Heart left ventricle (tissue), 16 donors: ENCODE measurements at places on chromosomes 13 and 19.

GRCh38 chr13:27578121-27579030 is 42.0 kb downstream of the LNX2 start:
- H3K4me1 ChIP-seq: no peaks in the 10 kb centered on the region
- H3K27me3 ChIP-seq: no peaks in the 10 kb centered on the region
- H3K27ac ChIP-seq: no peak overlapping the region

GRCh38 chr13:94950303-94950702 is 238.0 kb upstream of the SOX21 start:
- DNase-seq: no peak
- H3K36me3 ChIP-seq: no peaks in the 10 kb centered on the region
- H3K4me1 ChIP-seq: no peaks in the 10 kb centered on the region
- no peaks in the 10 kb centered on the region for H3K27me3 ChIP-seq
- H3K4me3 ChIP-seq: no peak overlapping the region

DNA sequence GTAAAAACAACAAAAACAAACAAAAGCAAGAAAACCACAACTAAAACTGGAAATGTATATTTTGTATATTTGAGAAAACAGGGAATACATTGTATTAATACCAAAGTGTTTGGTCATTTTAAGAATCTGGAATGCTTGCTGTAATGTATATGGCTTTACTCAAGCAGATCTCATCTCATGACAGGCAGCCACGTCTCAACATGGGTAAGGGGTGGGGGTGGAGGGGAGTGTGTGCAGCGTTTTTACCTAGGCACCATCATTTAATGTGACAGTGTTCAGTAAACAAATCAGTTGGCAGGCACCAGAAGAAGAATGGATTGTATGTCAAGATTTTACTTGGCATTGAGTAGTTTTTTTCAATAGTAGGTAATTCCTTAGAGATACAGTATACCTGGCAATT is 17.1 kb downstream of the KLF5 start:
- no peak for DNase-seq
- H3K36me3 ChIP-seq: no peaks in the 10 kb centered on the region
- no peak overlapping the region for H3K27ac ChIP-seq
- H3K4me3 ChIP-seq: no peak overlapping the region

DNA sequence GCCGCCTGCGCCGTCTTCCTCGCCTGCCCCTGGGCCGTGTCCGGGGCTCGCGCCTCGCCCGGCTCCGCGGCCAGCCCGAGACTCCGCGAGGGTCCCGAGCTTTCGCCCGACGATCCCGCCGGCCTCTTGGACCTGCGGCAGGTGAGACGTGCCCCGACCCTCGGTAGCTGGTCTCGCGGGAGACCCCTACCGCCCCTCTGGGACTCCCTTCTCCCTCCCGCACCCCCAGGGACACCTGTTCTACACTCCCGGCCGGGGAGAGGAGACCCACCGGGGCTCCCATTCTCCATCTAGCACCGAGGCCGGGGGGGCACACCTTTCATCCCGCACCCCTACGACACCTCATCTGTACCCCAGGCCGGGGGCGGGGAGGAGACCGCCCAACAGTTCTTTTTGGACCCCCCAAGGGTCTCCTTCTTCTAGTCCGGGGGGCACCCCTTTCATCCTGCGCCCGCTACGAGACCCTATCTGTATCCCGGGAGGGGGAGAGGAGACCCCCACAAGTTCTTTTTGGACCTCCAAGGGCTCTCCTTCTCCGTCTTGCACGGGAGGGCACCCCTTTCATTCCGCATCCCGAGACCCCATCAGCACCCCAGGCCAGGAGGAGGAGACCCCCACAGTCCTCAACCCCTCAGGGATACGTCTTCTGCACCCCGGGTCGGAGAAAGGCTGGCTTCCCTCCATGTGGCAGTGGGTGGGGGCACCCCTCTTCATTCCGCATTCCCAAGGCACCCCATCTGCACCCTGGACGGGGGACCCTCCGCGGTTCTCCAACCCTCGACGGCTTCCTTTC is 533 bp downstream of the TNFSF9 start:
- H3K36me3 ChIP-seq: no peaks in the 10 kb centered on the region
- DNase-seq: no peak
- H3K4me3 ChIP-seq: peak overlapping the region; percentile 12
- H3K27me3 ChIP-seq: peaks cover 8% of the 10 kb centered on the region
- peaks cover 38% of the 10 kb centered on the region for H3K4me1 ChIP-seq

DNA sequence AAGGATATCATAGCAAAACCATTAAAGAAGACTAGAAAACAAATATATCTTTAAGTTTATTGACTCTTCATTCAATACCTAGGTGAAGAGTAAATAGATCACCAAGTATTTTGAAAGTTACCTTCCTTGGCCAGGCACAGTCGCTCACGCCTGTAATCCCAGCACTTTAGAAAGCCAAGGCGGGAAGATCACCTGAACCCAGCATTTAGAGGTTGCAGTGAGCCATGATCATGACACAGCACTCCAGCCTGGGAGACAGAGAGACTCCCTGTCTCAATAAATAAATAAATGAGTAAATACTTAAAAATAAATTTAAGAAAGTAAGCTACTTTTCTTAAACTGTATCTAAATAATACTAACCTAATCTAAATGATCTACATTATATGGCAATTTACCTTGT is 8.9 kb upstream of the WBP4 start:
- no peak overlapping the region for H3K4me3 ChIP-seq
- no peak for DNase-seq
- peak overlapping the region; percentile 50 for H3K27ac ChIP-seq
- peaks cover 25% of the 10 kb centered on the region for H3K4me1 ChIP-seq
- H3K36me3 ChIP-seq: peaks cover 6% of the 10 kb centered on the region
- no peaks in the 10 kb centered on the region for H3K27me3 ChIP-seq

DNA sequence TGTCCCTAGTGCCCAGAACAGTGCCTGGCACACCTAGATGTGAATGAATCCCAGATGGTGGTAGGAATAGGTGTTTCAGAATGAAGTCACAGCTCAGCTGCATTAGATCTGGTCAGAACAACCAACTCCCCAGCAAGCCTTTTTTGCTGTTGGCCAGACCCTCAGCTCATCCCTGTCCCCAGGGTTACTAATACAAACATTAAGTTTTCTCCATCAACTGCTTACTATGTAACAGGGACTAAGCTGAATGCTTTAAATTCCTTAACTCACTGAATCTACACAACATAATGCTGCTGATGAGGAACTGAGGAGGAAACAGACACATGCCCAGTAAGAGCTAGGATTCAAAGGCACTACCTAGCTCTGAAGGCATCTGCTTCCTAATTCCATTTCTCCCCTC is 18.8 kb downstream of the SMG9 start:
- H3K27me3 ChIP-seq: no peaks in the 10 kb centered on the region
- no peak for DNase-seq
- H3K27ac ChIP-seq: no peak overlapping the region
- H3K4me3 ChIP-seq: no peak overlapping the region
- peaks cover 99% of the 10 kb centered on the region for H3K36me3 ChIP-seq

DNA sequence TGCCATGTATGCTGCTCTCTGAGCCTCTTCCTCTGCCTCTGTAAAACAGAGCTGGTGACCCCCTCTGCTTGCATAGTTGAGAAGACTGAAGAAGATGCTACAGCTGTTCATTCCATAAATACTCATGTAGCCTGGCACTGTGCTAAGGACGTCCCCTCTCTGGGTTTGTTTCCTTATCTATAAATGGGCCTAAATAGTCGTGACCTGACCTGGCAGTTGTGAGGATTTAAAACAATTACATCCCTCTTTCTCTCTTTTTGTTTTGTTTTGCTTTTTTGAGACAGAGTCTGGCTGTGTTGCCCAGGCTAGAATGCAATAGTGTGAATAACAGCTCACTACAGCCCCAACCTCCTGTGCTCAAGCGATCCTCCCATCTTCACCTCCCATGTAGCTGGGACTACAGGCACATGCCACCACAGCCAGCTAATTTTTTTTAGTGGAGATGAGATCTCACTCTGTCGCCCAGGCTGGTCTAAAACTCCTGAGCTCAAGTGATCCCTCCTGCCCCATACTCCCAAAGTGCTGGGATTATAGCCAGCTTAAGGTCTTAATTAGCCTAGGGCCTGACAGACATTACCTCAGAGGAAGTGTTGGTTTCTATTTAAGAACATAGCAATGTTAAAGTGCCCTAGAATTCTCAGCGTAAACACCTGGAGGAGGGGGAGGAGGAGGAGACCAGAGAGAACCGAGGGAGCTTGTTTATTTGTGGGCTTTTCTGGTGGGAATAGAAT is 4.6 kb downstream of the WDR62 start:
- H3K4me1 ChIP-seq: peaks cover 9% of the 10 kb centered on the region
- DNase-seq: no peak
- no peaks in the 10 kb centered on the region for H3K36me3 ChIP-seq
- no peak overlapping the region for H3K4me3 ChIP-seq
- no peak overlapping the region for H3K27ac ChIP-seq
- no peaks in the 10 kb centered on the region for H3K27me3 ChIP-seq

DNA sequence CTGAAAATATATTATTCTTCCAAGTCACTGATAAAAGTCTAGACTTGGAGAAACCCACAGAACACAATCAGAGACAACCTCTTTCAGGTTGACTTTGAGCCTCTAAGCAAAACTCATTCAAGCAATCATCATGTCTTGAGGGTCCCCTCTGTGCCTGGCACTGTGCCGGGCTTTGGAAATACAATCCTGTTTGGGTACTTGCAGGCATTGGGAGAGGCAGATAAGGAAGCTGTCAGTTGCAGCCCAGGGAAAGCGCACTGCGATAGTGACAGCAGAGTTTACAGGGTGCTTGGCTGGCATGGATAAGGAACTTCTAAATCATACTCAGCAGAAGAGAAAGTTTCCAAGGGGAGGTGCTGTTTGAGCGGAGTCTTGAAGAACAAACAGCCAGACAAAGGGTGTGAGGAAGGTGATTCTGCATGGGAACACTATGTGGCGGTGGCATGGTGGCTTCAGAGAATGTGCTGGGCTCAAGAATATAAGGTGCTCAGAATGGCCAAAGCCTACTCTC is 9.1 kb downstream of the SERP2 start:
- DNase-seq: no peak
- H3K27me3 ChIP-seq: no peaks in the 10 kb centered on the region
- no peak overlapping the region for H3K4me3 ChIP-seq
- H3K36me3 ChIP-seq: peaks cover 10% of the 10 kb centered on the region
- H3K27ac ChIP-seq: no peak overlapping the region

DNA sequence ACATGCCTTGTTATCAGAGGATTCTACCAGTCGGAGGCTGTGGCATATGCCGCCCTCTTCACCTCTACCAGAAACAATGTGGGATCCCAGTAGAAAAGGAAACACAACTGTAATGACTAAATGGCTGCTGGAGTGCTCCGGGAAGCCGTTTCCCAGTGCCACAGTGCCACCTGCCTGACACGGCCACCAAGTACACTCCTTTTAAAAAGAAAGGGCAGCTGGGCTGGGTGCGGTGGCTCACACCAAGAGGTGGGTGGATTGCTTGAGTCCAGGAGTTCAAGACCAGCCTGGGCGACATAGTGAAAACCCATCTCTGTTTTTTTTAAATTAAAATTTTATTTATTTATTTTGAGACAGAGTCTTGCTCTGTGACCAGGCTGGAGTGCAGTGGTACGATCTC is 67.3 kb downstream of the TRPM4 start:
- H3K27me3 ChIP-seq: no peaks in the 10 kb centered on the region
- peak; percentile 41 for DNase-seq
- H3K4me1 ChIP-seq: no peaks in the 10 kb centered on the region

DNA sequence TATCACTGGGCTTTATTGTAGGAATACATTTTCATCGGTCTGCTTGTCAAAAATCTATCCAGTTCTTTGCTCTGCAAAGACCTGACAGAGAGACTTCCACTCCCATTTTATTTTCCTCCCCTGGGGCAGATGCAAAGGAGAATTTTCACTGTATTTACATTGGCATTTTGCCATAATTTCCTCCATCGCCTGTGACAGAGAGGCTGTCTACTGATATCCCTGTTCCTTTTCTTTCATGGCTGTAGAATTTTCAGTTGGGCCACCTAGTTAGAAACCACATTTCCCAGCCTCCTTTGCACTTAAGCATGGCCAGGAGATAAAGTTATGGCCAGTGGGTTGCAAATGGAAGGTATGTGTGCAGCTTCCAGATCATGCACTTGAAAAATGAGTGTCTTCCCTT is 89.3 kb downstream of the NUFIP1 start:
- H3K4me3 ChIP-seq: no peak overlapping the region
- H3K4me1 ChIP-seq: peaks cover 19% of the 10 kb centered on the region
- no peak overlapping the region for H3K27ac ChIP-seq
- H3K36me3 ChIP-seq: no peaks in the 10 kb centered on the region
- DNase-seq: no peak

GRCh38 chr13:75353781-75354193 is 128.2 kb downstream of the TBC1D4 start:
- H3K27ac ChIP-seq: peak overlapping the region; percentile 46
- H3K36me3 ChIP-seq: no peaks in the 10 kb centered on the region
- H3K27me3 ChIP-seq: no peaks in the 10 kb centered on the region
- peak; percentile 21 for DNase-seq
- no peak overlapping the region for H3K4me3 ChIP-seq

GRCh38 chr13:100108913-100109507 is 20.1 kb downstream of the PCCA start:
- no peak overlapping the region for H3K4me3 ChIP-seq
- DNase-seq: no peak
- H3K27me3 ChIP-seq: no peaks in the 10 kb centered on the region
- H3K36me3 ChIP-seq: no peaks in the 10 kb centered on the region
- H3K27ac ChIP-seq: no peak overlapping the region

- H3K36me3 ChIP-seq: peaks cover 54% of the 10 kb centered on the region
- no peaks in the 10 kb centered on the region for H3K27me3 ChIP-seq
- H3K4me1 ChIP-seq: peaks cover 17% of the 10 kb centered on the region
- no peak overlapping the region for H3K4me3 ChIP-seq
Observed at GRCh38 chr19:1393841-1394240, 7.5 kb downstream of the GAMT start.

GRCh38 chr13:100645382-100645781 is 29.2 kb downstream of the TMTC4 start:
- peaks cover 8% of the 10 kb centered on the region for H3K36me3 ChIP-seq
- no peak overlapping the region for H3K4me3 ChIP-seq
- H3K4me1 ChIP-seq: no peaks in the 10 kb centered on the region
- H3K27me3 ChIP-seq: no peaks in the 10 kb centered on the region
- H3K27ac ChIP-seq: no peak overlapping the region

GRCh38 chr19:1086613-1087012 is 8.6 kb downstream of the POLR2E start:
- DNase-seq: no peak
- no peaks in the 10 kb centered on the region for H3K4me1 ChIP-seq
- no peak overlapping the region for H3K4me3 ChIP-seq
- peaks cover 82% of the 10 kb centered on the region for H3K36me3 ChIP-seq
- H3K27ac ChIP-seq: no peak overlapping the region
